ENCODE measurements at places on chromosomes 2 and 18.

- no peak for DNase-seq
Observed at GRCh38 chr2:227881866-227882517, 10.6 kb downstream of the DAW1 start.

GRCh38 chr18:58336605-58337004, 292.3 kb downstream of the ALPK2 start:
- DNase-seq = no peak

DNA sequence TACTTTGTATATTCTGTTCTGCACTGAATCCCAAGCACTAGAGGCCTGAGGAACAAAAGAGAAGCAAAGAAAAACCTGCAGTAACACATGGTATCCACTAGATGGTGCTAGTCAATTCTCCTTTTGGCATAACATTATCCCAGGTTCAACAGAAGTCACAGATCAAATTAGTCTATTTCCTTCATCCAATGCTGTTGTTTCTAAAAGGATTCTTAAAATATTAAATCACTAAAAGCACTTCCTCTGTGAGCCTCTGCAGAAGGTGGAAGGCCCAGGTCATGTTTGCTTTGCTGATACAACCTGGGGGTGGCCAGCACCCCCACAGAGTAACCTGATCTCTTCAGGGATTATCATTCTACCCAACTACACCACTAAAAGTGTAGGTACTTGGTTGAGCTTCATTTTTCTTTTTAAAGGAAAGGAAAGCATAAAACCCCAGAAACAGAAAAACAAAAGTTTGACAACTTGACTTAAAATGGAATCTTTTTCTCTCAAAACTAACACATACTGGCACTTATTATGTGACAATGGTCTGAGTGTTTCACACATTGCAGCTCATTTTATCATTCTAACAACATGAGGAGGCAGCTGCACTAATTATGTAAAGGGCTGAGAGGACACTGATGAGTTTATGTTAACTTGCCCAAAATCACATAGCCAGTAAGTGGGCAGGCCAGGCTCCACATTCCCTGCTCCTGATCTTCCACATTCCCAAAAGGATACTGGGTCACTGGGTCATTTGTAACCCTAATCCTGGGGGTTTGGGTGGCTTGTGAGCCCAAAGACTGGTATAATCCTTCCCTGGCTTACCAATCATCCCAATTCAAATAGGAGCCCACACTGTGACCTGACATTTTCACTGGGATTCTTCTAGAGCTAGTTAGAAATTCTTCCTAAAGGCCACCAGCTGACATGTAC, 66.8 kb upstream of the DNER start:
- peak; percentile 45 for DNase-seq

DNA sequence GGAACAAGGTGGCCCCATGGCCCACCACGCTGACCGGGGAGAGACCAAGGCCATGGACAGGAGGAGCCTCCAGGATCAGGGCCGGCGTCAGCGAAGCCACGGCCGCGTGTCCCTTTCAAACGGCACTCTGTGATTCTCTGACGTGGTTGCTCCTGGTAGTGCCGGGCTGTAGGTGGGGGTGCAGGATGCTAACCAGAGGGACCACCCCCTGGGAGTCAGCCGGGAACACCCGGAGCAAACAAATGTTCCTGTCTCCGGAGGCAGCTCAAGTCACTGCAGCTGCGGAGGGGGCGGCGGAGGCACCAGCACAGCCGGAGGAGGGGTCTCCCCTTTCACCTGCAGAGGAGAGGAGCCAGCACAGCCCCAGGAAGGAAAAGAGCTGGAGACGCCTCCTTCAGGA, 750.6 kb upstream of the SALL3 start:
- DNase-seq = no peak

- no peak for DNase-seq
Observed at GRCh38 chr2:222423632-222424275, 589 bp upstream of the SGPP2 start.

DNA sequence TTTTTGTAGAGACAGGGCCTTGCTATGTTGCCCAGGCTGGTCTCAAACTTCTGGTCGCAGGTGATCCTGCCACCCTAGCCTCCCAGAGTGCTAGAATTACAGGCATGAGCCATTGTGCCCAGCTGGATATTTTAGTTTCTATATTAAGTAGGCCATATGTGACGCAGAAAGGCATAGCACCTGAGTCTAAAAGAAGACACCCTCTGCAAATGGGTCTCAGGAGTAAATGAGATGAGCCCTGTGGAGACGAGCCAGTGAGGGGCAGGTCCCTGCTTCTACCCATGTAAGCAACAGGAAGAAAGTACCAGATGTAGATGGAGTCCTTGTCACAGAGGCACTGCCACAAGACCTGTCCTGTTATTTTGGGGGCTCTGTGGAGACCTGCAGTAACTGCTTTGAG, 322.4 kb downstream of the PTPRM start:
- DNase-seq = no peak

GRCh38 chr2:121776361-121776760, 20.9 kb downstream of the TSN start:
- no peak for DNase-seq

DNA sequence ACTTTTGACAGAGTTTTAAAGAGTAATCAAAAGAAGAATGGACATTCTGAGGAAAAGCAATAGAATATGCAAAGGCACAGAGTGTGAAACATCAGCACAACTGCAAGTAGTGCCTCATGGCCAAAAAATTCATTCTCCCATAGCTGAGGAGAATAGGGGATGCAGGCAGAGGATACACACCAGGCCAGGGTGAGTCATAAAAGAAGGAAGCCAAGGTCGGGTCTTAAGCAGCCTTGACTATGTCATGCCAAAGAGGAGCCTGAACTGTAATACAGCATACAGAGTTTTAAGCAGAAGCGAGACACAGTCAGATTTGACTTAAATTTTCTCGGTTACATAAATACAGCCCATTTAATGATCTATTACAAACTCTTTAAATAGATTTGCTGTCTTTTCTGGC, 165.0 kb downstream of the LNPK start:
- no peak for DNase-seq

DNA sequence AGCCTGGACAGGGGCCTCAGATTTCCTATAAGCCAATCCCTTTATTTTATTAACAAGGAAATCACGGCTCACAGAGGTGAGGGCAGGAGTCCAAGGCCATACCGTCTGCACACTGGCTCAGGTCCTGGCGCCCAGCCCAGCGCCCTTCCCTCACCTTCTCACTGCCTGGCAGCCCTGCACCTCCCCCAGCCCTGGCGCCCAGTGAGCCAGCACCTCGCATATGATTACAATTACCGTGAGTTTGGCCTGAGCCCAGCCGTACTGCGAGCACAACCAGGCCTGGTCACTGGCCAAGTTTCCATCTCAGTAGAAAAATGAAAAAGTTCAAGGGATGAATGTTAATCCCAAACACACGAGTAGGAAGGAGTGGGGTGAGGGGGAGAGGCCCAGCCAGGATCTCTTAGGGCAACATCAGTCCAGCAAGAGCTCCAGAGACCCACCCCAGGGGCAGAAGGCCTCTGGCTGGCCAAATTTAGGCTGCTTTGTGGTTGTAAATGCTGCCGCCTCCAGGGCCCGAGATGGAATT, 68.4 kb downstream of the MCFD2 start:
- peak; percentile 56 for DNase-seq

All from NCI-H446 (cell line).